GDM1 (cell line): ENCODE measurements at places on chromosomes 13 and 19.

DNA sequence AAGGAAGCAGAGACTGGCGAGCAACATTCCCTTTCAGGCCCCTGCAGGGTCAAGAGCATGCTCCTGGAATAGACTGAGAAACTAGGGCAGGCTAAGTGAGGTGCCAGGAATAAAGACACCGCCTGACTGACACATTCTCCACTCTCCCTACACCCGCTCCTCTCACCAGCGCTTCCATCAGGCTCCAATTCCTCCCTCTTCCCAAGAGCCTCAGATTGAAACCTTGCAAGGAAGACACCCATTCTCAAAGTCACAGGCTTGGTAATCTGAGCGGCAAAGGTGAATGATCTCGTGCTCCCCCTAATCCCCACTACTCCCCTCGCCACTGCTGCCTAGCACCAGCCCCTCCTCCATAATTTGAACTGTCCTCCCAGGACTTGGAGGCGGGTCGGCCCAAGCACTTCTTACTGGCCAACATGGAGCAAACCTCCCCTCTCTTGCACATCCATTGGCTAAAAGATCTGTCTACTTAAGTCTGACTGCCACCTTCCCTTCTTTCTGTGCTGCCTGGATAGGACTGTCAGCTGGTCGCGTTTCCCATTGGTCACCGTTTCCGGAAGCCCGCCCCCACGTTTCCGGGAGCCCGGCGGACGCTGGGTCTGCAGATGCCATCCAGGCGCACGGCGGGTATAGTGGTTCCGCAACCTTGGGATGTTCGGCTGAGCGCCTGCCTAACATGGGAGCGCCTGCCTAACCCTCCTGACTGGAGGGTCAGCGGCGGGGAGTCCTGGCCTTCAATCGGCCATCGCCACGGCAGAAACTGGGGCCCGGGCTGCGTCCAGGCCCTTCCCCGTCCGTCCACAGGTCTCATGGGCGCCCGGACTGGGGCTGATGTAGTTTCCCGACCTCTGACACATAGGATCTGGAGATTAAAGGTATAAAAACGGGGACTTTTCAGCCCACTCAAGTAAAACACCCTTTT, 33.6 kb downstream of the ZNF383 start:
- DNase-seq: no peak

DNA sequence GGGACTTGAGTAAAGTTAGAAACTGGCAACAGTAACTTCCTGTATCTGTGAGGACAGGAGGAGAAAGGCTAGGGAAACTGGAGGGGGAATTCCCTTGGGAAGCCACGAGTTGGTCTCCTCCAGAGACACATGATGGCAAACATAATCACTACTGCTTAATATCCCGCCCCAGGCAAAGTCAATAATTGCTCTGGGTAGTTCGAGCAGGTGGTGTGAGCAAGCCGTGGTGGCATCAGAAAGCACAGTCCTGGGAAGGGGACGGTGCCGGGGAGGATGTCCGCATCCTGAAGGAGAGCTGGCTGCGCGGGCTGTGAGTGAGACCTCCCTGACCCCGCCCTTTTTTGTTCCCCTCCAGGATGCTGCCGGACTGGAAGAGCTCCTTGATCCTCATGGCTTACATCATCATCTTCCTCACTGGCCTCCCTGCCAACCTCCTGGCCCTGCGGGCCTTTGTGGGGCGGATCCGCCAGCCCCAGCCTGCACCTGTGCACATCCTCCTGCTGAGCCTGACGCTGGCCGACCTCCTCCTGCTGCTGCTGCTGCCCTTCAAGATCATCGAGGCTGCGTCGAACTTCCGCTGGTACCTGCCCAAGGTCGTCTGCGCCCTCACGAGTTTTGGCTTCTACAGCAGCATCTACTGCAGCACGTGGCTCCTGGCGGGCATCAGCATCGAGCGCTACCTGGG, 1.4 kb downstream of the FFAR2 start:
- DNase-seq: no peak

- no peak for DNase-seq
These were observed 97.7 kb downstream of the ANKRD10 start for GRCh38 chr13:110817143-110817542.

- no peak for DNase-seq
These were observed 21.9 kb downstream of the ATP8B3 start for GRCh38 chr19:1790054-1790792.

DNA sequence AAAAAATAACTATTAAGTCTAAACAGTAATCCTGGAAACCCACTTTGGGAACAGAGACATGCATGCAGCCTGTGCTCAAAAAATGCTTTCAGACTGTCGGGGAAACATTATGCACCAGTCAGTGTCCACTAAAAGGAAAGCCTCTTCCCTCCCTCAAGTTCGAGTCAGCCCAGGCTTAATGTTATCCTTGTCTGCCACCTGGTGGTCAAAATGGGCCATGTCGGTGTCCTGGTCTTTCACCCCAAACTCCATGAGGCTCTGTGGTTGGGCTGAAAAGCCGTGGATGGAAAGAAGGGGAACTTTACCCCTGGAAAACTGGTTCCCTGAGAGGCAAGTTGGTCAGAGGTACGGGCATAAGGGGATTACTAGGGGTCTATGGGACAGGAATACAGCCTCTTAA, 88.4 kb upstream of the ZNF492 start:
- peak; percentile 34 for DNase-seq

DNA sequence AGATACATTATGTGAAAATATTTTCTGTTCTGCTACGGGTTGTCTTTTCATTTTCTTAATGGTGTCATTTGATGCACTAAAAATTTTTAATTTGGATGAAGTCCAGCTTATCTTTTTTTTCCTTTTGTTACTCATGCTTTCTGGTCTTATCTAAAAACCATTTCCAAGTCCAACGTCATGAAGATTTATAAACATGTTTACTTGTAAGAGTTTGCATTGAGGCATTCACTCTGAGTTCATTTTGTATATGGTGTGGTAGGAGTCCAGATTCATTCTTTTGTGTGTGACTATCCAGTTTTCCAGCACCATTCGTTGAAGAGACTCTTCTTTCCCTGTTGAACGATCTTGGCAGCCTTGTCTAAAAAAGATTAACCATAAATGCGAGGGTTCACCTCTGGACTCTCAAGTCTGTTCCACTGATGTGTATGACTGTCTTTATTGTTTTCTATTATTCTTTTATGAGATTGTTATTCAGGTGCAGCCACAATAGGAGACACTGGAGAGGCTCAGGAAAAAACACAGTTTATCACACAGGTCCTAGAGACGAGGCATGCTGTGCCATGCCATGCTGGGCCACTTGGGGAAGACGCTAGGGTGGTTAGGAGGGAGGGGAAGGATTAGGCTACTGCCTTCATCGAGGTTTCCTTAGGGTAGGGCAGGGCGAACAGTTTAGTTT, 35.0 kb downstream of the NAA16 start:
- no peak for DNase-seq

- DNase-seq: no peak
These were observed 928 bp upstream of the PNPLA6 start for GRCh38 chr19:7534531-7535046.

DNA sequence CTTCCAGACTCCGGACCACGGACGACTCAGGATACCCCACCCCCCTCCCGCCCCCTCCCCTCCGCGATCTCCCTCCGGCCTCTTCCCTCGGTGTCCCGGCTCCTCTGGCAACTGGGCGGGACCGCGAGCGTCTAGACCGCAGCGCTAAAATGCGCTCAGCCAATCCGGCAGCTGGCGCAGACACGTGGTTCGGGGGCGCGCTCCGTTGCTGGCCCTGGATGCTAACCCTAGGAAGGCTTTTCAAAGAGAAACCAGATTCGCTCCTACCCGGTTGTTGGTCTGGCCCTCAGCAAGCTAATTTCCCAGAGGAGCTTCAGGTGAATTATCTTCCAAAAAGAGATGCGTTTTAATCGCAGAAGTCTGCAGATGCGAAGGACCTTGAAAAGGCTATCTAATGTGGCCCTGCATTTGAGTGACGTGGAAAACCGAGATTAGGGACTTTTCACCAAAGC, at the start of gene DZIP1:
TSS of gene DZIP1 (minus strand) at position 106 of the 452 bp plus-strand sequence. CDS start 2,677 bp downstream, outside the sequence.
- DNase-seq: peak; percentile 39

GRCh38 chr13:29801737-29802305, 48.6 kb downstream of the UBL3 start:
- DNase-seq: peak; percentile 83

DNA sequence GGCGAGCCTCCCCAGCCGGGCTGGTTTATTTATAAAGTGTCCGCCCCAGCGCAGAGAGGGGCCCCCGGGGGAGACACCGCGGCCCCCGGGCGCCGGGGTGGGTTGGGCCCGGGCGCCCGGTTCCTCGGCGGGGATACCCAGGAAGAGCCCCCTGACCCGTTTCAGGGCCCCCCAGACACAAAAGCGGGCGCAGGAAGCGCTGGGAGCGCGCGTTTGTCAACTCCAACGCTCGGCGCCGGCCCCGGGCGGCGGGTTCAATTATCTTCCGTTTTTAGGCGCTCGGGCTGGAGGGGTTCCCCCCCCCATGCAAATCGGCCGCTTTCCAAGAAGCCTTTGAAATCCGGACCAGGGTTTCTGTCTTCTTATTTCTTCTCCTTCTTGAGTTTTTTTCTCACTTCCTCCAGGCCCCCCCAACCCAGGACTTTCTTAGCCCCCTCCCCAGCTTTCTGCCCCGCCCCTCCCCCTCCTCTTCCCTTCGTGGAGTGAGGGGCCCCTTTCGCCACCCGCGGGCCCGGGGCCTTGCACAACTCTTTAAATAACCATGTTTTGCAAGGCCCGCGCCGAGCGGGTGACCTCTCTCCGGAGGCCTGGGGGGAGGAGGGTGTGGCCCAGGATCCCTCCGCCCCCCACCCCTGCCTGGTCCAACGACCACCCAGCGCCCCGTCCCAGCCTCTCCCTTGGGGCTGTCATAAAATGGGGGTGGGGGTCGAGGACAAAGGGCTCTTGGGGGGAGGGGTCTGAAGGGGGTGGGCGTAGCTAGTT, 935 bp downstream of the ARID3A start:
- DNase-seq: no peak

GRCh38 chr19:1313695-1314613, 28.3 kb downstream of the EFNA2 start:
- no peak for DNase-seq

DNA sequence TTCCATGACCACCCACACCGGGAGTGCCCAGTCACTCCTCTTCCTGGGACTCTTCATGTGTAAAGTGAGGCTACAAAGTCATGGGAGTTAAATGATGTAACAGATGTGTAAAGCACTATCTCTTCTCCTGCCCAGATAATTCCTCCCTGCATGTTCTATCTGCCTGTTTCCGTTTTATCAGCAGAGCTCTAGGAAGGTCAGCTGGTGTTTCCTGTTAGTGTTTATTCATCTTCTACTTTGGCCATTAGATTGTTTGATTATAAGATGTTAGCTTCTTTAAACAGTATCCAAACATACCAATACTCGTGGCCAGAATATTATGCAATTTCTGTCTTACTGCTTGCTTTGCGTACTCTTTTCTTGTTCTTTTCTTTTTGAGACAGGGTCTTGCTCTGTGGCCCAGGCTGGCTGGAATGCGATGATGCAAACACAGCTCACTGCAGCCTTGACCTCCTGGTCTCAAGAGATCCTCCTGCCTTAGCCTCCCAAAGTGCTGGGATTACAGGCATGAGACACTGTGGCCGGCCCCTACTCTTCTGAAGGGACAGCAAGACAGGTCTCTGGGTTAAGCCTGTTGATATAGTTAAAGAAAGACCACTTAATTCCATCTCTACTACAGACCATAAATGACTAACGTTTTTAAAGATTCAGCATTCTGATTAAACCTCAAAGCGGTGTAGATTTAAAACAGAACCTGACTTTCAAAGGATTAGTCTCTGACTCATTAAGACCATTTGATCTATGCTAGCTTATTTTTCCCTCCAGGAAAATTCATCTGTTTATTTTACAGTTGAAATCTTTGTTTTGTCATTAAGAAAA, 97.4 kb upstream of the AKAP11 start:
- no peak for DNase-seq

- no peak for DNase-seq
These were observed 1048.6 kb downstream of the PCDH17 start for GRCh38 chr13:58680115-58680514.

GRCh38 chr19:11166281-11167142, 10.9 kb upstream of the SPC24 start:
- no peak for DNase-seq

GRCh38 chr19:10433131-10433536, 12.8 kb downstream of the PDE4A start:
- no peak for DNase-seq

DNA sequence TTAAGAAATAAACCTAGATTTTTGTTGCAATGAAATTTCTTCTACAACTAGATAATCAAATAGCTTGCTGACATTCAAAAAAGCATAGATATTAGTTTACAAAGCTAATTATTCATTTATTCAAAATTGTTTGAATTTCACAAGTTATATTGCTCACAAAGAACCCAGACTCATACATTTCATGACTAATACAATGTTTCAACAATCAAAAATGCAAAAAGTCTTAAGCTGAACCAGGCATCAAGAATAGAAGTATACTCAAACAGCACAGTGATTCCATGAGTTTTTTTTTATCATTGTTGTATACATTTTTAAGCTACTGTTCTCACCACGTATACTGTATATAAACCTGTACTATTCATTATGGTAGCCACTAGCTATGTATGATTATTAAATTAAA, 51.0 kb downstream of the DIAPH3 start:
- DNase-seq: no peak

GRCh38 chr19:42683917-42684513, 56.3 kb downstream of the PSG3 start:
- no peak for DNase-seq

GRCh38 chr13:30145709-30146367, 161.5 kb downstream of the KATNAL1 start:
- DNase-seq: no peak

- peak; percentile 61 for DNase-seq
These were observed 13.3 kb upstream of the ZNF57 start for GRCh38 chr19:2887391-2887914.

DNA sequence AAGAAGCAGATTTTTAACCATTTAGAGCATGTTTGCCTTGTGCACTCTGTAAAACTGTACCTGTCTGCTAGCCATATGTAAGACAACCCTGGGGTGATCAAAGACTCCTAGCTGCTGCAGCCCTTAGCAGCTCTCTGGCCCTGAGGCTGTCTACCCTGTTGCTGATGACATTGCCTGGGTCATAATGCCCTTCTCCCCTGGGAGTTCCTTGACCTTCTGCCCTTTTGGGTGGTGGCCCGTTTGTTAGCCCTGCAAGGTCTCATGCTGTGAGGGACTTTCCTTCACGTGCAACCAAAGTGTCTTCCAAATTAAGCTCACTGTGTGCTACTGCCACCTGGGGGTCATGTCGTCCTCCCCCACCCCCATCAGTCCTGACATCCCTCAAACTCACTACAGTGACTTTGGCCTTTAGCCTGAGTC, 7.4 kb downstream of the GPC6 start:
- DNase-seq: no peak

DNA sequence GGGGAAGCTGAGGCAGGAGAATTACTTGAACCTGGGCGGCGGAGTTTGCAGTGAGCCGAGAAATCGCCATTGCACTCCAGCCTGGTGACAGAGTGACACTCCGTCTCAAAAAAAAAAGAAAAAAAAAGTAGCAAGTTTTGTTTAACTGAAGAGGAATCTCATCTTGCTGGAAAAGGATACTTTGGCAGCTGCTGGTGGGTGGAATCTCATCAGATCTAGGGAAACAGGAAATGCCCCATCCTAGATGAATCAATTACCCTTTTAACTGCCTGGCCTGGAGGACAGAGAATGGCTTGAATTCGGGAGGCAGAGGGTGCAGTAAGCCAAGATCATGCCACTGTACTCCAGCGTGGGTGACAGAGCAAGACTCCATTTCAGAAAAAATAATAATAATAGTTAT, 8.4 kb downstream of the ZNF320 start:
- DNase-seq: no peak
